Stimulated activated CD4-positive, alpha-beta T cell treated with anti-CD3 and anti-CD28 coated beads, Interleukin-2, amount 100 ng/mL, for 24 hours (primary cell): ENCODE measurements at places on chromosomes 16 and 17.
A peak's percentile ranks its signal among the peaks of the same experiment; 100 is the strongest.

GRCh38 chr16:11413907-11414595, 68.8 kb downstream of the RMI2 start:
- no peak for DNase-seq

DNA sequence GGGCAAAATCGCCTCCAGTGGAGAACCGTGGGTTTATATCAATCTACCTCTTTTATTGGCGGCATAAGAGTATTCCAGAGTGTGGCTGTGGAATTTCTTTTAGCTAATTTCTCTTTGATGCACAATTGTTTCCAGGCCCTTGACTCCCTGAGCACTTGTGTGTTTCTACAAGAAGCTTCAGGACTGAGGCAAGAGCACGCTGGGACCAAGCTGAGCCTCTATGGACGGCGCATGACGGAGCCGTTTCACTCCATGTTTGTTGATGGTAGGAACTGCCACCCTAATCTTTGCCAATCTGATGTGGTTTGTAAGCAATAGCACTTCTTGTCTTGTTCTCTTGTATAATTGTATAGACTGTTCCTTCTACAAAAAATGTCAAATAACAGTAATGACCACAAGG, 11.2 kb upstream of the ANKRD40CL start:
- DNase-seq = no peak

- DNase-seq = no peak
Measured at GRCh38 chr16:16830401-16830800, 451.5 kb downstream of the NPIPA7 start.

DNA sequence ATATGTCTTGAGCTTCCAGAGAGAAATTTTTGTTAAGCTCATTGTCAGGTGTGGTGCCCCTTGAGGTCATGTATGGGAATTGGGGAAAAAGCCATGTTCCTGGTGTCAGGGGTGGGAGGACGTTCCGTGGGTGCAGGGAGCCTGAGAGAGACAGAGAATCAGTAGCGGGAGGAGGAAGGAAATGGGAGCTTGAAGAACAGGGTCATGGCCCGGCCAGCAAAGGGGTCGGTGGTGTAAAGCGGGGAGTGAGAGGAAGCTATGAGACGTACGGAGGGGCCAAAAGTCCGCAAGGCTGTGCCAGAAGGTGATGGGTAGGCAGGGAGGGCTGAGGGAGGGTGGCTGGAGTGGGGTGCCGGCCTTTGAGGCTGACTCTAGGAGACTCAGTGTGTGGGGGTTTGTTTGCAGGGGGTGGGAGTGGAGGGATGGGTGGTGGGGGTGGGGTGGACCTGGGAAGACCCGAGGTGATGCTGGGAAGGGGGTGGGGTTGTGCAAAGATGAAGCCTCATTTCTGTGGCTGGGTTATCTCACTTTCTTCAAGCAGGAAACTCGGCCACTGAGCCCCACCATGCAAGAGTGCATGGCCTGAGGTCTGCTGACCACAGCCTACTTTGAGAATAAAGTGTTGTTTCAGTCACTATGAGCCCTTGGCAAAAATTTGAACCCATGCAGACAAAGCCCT, 63.6 kb downstream of the PLCG2 start:
- no peak for DNase-seq

GRCh38 chr17:76421044-76421407, 31.9 kb downstream of the UBE2O start:
- no peak for DNase-seq

DNA sequence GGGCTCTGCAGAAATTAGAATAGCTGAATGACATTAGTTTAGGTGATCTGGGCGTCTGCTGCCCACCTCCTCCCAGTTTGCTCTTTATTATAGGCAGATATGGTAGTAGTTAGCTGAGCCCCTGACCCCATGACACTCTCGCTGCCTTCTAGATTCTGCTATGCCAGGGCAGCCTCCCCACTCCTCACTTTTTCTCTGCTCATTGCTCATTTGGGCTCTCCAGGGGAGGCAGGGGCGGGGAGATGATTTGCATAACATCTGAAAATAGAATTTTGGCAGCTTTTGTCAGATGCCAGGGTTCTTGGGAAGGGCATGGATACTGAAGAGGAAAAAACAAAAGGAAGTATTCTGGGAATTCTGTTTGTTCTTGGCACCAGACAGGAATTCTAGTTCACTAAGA, 78.0 kb upstream of the GAS7 start:
- no peak for DNase-seq

- no peak for DNase-seq
Measured at GRCh38 chr17:64099543-64099942, 30.4 kb downstream of the ERN1 start.

DNA sequence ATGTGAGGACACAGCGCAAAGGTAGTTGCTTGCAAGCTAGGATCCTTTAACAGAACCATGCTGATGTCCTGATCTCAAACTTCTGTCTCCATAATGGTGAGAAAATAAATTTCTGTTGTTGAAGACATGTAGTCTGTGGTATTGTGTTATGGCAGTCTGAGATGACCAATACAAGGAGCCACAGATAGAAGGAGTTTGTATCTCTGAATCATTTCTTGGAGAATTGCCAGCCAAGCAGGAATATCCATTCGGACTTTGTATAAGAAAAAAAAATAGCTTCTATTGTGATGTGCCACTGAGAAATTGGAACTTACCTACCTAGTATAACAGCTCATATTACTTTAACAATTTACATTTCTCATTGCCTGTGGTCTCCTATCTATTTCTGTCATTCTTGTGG, 447.6 kb upstream of the CA10 start:
- no peak for DNase-seq

GRCh38 chr17:52134641-52135040, 23.9 kb downstream of the CA10 start:
- DNase-seq = no peak

- no peak for DNase-seq
Measured at GRCh38 chr17:12227547-12227946, 206.9 kb downstream of the MAP2K4 start.

DNA sequence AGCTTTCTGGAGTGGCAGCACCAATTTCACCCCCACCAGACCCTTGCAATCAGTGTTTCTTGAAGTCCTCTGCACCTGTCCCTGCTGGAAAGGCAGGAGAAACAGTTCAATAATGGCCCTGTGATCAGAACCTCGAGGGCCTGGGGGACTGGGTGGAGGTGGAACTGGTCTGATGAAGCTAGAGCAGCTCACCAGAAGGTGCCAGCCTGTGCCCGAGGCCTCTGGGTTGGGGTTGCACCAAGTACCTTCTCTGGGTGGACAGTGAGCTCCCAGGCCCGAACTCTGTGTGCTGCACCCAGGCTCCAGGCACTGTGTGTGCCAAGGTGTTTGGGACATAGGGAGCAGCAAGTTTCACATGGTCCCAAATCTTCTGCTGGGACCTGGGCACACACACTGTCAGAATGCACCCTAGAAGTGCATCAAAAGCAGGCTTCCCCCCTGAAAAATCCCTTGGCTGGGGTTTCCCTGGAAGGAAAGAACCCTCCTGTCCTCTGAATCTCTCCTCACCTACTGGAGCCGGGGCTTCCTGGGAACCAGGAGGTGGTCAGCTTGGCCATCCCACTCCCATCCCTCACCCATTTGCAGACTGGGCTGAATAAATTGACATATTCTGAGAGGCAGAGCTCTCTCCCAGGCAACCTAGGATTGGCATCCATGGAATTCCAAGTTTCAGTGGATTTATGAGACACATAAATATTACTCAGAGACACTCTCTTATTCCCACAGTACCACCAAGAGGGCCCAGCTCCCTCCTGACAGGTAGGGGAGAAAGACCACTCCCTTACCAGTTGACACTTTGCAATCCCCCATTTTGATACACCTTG, 17.4 kb downstream of the CD300LG start:
- no peak for DNase-seq

DNA sequence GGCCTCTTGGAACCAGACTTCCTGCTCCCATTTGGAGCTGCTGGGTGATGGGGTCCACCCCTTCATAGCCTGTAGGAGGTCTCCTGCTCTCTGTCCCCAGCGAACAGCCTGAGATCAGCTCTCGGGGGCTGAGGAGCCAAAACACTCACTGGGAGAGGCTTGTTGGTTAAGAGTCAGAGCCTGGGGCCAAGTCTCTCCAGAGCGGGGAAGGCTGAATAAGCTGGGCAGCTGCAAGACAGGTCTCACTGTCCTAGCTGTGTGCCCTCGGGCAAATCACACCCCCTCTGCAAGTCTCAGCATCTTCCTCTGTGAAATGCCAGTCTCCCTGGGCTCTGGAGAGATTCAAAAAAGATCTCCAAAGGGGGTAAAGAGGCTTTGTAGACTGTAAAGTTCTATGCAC, 174.6 kb downstream of the WSCD1 start:
- no peak for DNase-seq

DNA sequence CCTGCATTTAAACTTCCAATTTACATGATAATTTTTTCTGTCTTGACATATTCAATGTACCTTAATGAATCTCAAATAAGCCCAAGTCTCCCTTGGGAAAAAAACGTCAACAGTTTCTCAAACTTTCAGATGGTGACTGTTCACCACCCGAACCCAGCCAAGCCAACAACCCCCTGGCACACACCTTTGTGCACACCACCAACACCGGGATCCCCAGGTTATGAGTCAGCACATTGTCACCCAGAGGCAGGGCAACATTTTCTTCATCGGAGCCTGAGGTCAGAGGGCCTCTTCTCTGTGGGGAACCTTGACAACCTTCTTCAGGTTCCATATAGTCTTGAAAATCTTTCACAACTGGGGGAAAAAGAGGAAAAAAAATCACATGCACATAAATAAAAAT, 15.5 kb downstream of the DYNC1LI2 start:
- DNase-seq = no peak

GRCh38 chr17:77033892-77034404, 106.8 kb upstream of the SEC14L1 start:
- no peak for DNase-seq

DNA sequence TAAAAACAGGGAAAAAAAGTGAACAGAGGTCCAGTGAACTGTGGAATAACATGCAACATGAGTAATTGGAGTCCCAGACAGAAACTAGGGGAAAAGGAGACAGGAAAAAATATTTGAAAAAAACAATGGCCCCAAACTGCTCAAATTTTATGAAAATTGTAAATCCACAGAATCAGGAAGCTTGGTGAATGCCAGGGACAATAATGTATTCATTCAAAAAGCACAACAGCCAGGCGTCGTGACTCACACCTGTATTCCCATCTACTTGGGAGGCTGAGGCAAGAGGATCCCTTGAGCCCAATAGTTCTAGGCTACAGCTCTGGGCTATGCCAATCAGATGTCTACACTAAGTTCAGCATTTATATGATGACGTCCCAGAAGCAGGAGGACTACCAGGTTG, 23.7 kb downstream of the NCOR1 start:
- DNase-seq = no peak

- DNase-seq = no peak
Measured at GRCh38 chr16:13864689-13865088, 55.3 kb upstream of the ERCC4 start.

- DNase-seq = no peak
Measured at GRCh38 chr17:83173914-83174361, 94.5 kb downstream of the METRNL start.

DNA sequence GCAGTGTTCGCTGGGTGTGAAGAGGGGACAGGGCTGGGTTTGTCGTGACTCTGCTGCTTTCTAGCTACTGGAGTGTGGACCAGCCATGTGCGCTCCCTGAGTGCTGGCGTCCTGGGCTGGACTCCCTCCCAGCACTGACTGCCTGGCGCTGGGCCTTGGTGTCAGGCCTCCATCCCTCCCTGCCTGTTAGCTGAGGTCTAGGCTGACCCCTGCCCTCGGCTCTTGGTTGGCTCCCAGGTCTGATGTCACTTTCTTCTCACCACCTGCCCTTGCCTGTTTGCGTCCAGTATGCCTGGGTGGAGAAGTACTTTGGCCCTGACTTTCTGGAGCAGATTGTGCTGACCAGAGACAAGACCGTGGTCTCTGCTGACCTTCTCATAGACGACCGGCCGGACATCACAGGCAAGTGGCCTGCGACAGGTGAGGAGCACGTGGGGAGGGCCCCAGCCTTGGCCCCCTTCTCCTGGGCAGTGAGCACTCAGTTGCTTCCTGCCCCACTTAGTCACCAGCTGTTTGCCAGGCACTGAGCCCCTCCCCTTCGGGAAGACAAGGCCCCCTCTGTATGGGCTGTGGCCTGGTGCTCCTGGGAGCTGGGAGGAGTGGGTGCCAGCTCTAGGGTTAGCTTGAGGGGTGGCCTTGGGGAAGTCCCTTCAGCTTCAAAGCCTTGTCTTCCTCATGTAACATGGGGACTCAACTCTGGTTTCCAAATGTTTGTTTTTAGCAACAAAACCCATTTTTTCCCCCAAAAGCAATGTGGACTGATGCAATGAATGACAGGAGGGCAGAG, 41.5 kb downstream of the NT5M start:
- no peak for DNase-seq

DNA sequence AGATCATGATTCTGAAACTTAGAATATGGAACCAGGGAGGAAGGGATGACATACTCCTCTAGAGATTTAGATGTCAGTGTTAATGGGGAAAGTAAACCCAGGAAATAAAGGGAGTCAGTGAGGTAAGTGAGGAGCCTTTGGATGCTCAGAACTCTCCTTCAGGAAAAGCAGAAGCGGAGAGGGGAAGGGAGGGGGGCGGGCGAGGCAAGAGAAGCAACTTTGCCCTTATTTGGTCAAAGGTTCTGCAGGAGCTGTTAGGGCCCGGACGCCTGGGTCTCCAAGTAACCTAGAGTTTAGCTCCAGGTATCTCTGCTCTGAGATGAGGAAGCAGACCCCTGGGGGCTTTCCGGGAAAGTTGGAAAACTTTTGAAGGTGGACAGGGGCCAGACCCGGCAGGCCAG, 1.3 kb downstream of the PFN1 start:
- no peak for DNase-seq

DNA sequence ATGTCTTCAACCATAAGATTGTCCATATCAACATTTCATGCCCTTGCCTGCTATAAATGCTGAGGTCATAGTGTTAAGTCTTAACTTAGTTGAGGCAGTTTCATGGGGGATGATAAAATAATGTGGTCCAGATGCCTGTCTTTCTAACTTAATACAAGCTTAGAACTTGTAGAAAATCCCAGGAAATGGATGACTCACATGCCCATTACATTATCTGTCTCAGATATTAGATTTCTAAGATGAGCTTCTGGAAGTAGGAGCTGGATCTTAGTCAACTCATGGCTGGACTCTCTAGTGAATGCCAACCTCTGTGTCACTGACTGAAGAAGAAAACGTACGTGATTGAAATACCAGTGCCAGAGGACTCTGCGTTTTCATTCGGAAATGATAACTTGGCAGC, 797.5 kb upstream of the EEF2KMT start:
- no peak for DNase-seq

- peak; percentile 69 for DNase-seq
Measured at GRCh38 chr16:3187798-3188674, at the start of gene OR1F1. OR1F1 (plus strand) TSS chr16:3188204.

DNA sequence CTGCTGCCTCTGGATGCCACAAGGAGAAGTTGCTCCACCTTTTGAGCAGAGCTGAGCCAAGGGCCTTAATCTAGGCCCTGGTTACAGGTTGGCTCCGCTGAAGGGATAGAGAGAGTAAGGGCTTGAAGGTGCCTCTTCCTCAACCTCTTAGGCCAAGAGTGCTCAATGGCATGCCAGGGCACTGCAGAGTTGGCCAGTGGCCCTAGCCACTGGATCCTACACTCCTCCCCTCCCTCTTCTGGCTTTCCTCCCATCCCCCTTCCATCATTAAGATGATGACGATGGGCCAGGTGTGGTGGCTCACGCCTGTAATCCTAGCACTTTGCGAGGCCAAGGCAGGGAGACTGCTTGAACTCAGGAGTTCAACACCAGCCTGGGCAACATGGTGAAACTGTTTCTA, 50.5 kb downstream of the MYO18A start:
- no peak for DNase-seq

GRCh38 chr17:76574166-76574565, 11.5 kb downstream of the ST6GALNAC2 start:
- DNase-seq = no peak
